ENCODE measurements at places on chromosomes 11 and 22. TPM values are rescaled to one million over a fixed set of nuclear protein-coding genes. Genes with fewer than 3 reads are reported as not detected.

GUCD1 gene
- 180 TPM for polyA plus RNA-seq

SUSD2 gene
- polyA plus RNA-seq: 1.1 TPM

GAS2 gene
- 0.51 TPM for polyA plus RNA-seq

P2RY2 gene
- polyA plus RNA-seq: 50.9 TPM

TEX12 gene
- 0.33 TPM for polyA plus RNA-seq

GRAP2 gene
- polyA plus RNA-seq: 0.24 TPM

GDPD5 gene
- 13.1 TPM for polyA plus RNA-seq

TBX10 gene
- not detected for polyA plus RNA-seq

FAU gene
- 798 TPM for polyA plus RNA-seq

ZC3H12C gene
- polyA plus RNA-seq: 2.3 TPM

OR52N4 gene
- polyA plus RNA-seq: not detected

PLAAT2 gene
- 0.16 TPM for polyA plus RNA-seq

IGSF22 gene
- 0.87 TPM for polyA plus RNA-seq

PLEKHA7 gene
- polyA plus RNA-seq: 0.74 TPM

KAT5 gene
- polyA plus RNA-seq: 67.2 TPM

TRAPPC4 gene
- 52.8 TPM for polyA plus RNA-seq

LGR4 gene
- polyA plus RNA-seq: 3.9 TPM

SGSM1 gene
- 0.11 TPM for polyA plus RNA-seq

NAP1L4 gene
- 140 TPM for polyA plus RNA-seq

CRYBB3 gene
- polyA plus RNA-seq: not detected

ADM2 gene
- 0.05 TPM for polyA plus RNA-seq

CASP4 gene
- polyA plus RNA-seq: 5.8 TPM

TECTA gene
- 0.10 TPM for polyA plus RNA-seq

GGT5 gene
- polyA plus RNA-seq: 9.3 TPM

ABTB2 gene
- 4.5 TPM for polyA plus RNA-seq

CARD16 gene
- polyA plus RNA-seq: 4.1 TPM

NAALAD2 gene
- 0.39 TPM for polyA plus RNA-seq

SAC3D1 gene
- 19.2 TPM for polyA plus RNA-seq

MAPK8IP2 gene
- polyA plus RNA-seq: 0.15 TPM

TSGA10IP gene
- polyA plus RNA-seq: not detected

HBB gene
- polyA plus RNA-seq: 7.8 TPM

MYEOV gene
- polyA plus RNA-seq: 0.17 TPM

TENM4 gene
- polyA plus RNA-seq: 0.05 TPM

OR6A2 gene
- not detected for polyA plus RNA-seq

TMEM135 gene
- polyA plus RNA-seq: 5.6 TPM

MMP12 gene
- polyA plus RNA-seq: not detected

PIK3IP1 gene
- 8.4 TPM for polyA plus RNA-seq

MS4A14 gene
- 0.03 TPM for polyA plus RNA-seq

SAA2 gene
- 2.6 TPM for polyA plus RNA-seq

OTOG gene
- polyA plus RNA-seq: not detected

SLC22A25 gene
- polyA plus RNA-seq: not detected

FOLH1 gene
- 0.17 TPM for polyA plus RNA-seq

SCN4B gene
- 4.1 TPM for polyA plus RNA-seq

BAD gene
- 69.1 TPM for polyA plus RNA-seq

CRYBA4 gene
- polyA plus RNA-seq: not detected

RNF169 gene
- polyA plus RNA-seq: 3.9 TPM

TRIM49 gene
- polyA plus RNA-seq: not detected

UBQLNL gene
- polyA plus RNA-seq: 0.01 TPM

PYGM gene
- polyA plus RNA-seq: 511 TPM

SPDYC gene
- polyA plus RNA-seq: not detected

SCT gene
- polyA plus RNA-seq: not detected

RFPL3 gene
- polyA plus RNA-seq: not detected

OR8A1 gene
- polyA plus RNA-seq: not detected

FAM83F gene
- 0.01 TPM for polyA plus RNA-seq

BMAL1 gene
- 34.6 TPM for polyA plus RNA-seq

PLAAT5 gene
- 0.33 TPM for polyA plus RNA-seq

Data from psoas muscle (tissue), 8 donors.